Mesenteric fat pad (tissue), 1 donor: ENCODE measurements at places on chromosomes 6 and 20. TPM values are rescaled to one million over a fixed set of nuclear protein-coding genes. Genes with fewer than 3 reads are reported as not detected.

ZC2HC1B gene
- not detected for total RNA-seq

BPI gene
- not detected for total RNA-seq

GRCh38 chr6:44386364-44386928 lies 1.1 kb upstream of the CDC5L start:
- no peak for DNase-seq

GRCh38 chr20:50404419-50405234 lies 105.6 kb upstream of the PTPN1 start:
- no peak for DNase-seq

- no peak for DNase-seq
Observed at GRCh38 chr6:110342759-110343158, 15.4 kb downstream of the METTL24 start.

GRCh38 chr6:108502832-108503231 lies 57.9 kb upstream of the FOXO3 start:
- DNase-seq = no peak

XKR7 gene
- total RNA-seq = not detected

CLDN20 gene
- not detected for total RNA-seq

DNA sequence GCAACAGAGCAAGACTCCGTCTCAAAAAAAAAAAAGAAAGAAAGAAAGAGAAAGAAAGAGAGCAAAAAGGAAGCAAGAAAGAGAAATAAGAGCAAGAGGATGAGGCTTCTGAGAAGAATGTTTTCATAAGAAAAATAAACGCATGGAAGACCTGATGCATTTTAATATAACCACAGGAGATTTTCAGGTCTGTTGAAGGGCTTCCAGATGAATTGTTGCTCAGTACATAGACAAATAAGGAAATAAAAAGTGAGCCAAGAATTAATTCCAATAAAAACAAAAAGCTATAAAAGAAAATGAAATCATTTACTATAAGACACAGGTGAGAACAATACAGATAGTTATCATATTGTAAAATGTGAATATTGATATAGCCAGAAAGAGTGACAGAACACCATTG lies 43.5 kb downstream of the PERP start:
- DNase-seq = no peak

DNA sequence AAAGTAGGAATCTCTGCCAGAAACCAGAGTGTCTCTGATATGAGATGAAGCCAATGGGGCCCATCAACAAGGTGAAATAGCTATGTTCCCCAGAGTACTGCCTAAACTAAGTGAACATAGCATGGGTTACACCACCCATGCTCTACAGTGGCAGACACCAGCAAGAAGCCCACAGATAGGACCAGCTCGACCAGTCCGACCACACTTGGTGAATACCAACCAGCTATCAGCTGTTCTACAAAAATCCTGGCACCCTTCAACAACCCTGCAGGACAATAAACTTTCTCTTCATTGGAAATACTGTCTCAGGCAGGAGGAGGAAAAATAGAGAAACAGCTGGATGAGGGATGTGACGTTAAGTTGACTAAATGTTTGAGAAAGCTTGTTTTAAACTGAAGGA lies 311.4 kb downstream of the EPM2A start:
- no peak for DNase-seq

TBXT gene
- total RNA-seq = not detected

DEFB132 gene
- 1.5 TPM for total RNA-seq

DNA sequence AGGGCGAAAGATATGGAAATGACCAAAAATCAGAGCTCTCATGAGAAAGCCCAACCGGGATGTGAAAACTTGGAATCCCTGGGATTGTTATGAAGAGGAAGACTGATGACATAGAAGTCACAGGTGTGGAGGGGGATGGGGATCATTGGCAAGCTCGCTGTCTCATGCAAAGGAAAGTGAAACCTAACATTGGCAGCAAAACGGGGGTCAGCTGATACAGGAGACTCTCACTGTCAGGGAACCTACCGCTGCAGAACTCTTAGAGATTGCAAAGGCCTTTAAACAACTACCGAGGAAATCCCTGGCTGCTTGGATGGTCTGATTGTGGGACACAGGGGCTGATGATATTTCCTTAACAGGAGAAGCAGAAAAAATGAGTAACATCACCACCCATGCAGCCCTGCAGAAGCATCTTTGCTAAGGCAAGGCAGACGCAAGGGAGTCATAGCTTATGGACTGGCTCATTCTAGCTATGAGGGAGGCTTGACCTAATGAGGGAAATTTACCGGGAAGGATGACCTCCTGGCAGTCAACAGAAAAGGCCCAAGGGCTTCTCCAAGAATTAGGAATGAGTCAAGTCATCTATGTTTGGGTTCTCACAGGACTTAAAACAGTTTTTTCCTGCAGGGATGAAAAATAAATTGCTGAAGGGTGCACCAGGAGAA lies 7.0 kb downstream of the MUC21 start:
- DNase-seq = no peak

RSPH3 gene
- 6.7 TPM for total RNA-seq

DNA sequence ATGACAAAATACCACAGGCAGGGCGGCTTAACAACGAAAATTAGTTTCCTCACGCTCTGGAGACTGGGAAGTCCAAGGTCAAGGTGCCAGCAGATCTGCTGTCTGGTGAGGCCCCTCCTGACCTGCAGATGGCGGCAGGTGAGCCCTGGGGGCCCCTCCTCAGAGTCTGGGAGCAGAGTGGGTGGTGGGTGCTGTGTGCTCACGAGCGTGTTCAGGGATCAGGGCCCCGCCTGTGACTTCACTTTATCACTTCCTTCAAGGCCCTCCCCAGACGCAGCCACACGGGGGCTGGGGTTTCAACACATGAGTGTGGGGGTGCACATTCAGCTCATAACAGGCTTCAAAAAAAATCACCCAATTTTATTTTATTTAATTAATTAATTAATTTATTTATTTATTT lies 39.3 kb downstream of the SLC2A4RG start:
- no peak for DNase-seq

- DNase-seq = no peak
Observed at GRCh38 chr6:5569491-5569890, 308.2 kb downstream of the FARS2 start.

- no peak for DNase-seq
Observed at GRCh38 chr20:38353316-38353715, 7.0 kb downstream of the LBP start.
